CD4-positive, alpha-beta T cell treated with Interleukin-12 subunit alpha and Interleukin-12 subunit beta, for 1 hour (primary cell): ENCODE measurements at places on chromosomes 5 and 9.

DNA sequence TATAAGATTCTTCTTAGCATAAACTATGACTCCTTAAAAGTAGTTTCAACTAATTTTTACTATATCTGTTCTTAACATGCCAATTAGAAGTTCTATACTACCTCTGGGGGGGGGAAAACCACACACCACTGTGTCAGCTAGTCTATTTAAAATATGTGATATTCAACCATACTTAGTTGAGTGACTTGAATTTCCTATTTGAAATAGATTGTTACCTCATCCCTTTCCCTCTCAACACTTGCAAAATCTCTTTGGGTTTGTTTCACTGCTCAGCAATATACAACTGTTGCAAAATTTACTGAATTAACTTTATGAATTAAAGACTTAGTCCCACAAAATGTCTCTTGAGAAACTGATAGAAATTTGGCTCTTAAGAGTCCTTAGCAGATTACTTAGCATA lies 151.1 kb upstream of the POU5F2 start:
- DNase-seq, result no peak

GRCh38 chr5:72662305-72662704 lies 154.2 kb upstream of the TNPO1 start:
- DNase-seq, result no peak

DNA sequence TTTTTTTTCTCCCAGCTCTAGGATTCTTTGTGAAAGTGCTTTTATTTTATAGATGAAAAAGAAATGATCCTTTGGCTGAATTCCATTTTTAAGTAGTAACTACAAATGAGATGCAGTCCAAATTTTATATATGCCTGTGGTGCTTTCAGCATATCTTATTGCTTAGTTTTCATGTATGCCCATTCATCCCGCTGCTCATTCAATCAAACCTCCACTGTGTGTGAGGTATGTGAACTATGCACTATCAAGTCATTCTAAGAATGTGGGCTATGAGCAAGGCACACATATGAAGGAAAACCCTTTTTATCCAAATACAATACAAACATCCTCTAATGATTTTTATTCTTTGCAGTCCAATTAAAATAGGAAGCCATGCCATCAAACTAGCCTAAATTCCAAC lies 1069.1 kb upstream of the DMAC1 start:
- no peak for DNase-seq

- no peak for DNase-seq
These were observed 62.8 kb upstream of the IL33 start for GRCh38 chr9:6152788-6153187.

GRCh38 chr9:137452006-137452760 lies 7.0 kb downstream of the NSMF start:
- DNase-seq, result no peak

- DNase-seq, result no peak
These were observed 8.8 kb downstream of the ZNF608 start for GRCh38 chr5:124737651-124738050.

DNA sequence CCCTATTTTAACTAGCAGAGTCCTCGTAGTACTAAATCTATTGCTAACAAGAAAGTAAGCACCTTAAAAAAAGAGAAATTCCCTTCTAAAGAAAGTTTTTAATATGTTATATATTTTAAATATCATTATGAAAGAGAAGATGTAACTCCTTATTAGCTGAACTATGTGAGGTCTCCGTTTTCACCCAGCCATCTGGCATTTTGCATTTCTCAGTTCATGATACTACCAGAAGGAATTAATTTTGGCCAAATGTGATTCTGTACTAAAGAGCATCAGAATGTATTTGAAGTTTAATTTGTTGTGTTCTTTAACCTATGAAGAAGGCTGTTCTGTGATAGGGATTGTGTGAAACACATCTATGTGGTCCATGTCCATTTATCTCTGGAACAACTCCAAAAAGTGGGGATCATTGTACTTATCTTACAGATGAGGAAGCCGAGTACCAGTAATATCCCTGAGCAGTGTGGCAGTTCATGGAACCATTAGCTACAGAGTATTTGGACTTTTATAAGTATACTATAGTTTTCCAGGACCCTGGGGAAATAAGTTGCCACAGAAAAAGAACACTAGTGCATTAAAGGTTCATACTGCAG lies 29.8 kb downstream of the TNFAIP8 start:
- no peak for DNase-seq

DNA sequence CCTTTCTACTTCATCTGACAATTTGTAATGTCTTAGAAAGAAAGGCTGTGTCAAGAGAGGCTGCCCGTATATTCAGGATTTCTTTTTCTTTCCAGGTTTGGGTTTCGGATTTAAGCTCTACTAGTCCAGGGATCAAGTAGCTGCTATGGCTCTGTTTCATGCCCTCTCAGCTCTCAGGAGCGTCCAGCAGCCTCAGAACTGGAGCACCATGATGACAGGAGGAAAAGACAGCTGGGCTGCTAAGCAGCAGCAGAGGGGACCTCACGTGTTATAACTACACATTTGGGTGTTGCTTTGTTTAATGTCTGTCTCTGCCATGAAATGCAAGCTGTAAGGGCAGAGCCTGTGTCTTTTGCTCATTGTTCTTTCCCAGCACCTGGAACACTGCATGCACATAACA lies 28.5 kb downstream of the TBC1D2 start:
- DNase-seq, result no peak

DNA sequence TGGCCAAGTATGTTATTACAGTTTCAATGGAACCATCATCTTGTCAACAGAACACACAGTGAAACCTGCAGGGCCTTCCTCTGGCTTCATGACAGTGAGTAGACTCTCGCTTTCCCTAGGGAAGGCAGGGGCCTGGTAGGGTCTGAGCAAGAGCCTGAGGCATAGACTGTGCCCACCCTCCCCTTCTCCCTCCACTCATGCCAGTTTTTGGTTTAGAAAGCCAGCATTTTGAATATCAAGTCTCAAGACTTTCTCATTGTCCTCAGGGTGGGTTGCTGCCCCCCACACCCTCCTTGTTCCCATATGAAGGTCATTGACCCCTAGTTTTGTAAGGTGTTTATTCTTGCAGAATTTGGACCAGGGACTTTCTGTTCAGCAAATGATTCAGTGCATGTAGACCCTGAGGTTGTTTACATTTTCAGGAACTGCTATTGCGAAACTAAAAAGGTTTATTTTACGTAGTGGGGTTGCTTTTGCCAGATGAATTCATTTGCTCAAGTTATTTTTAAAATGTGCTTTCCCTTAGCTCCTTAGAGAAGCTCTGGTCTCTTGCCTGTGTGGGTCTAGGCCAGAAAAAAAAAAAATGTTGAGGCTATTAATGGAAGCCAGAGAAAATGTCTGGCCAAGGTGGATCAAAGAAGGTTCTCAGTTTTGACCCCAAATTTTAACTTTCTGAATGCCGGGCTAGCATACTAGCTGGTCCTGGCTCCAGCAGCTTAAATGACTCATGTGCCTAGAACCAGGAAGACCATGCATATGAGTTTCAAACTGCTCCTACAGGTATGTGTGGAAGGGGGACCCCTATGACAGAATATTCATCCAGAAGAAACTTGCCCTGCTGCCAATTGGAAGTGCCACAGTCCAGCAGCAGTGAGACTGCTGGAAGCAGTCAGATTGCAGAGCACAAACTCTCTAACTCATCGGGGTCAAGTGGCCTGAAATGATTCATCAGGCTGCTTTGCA lies 10.1 kb upstream of the MOB3B start:
- no peak for DNase-seq

- DNase-seq, result no peak
These were observed 36.3 kb upstream of the STX17 start for GRCh38 chr9:99870126-99870525.

- DNase-seq, result no peak
These were observed 452.6 kb downstream of the AGTPBP1 start for GRCh38 chr9:85289142-85289541.

DNA sequence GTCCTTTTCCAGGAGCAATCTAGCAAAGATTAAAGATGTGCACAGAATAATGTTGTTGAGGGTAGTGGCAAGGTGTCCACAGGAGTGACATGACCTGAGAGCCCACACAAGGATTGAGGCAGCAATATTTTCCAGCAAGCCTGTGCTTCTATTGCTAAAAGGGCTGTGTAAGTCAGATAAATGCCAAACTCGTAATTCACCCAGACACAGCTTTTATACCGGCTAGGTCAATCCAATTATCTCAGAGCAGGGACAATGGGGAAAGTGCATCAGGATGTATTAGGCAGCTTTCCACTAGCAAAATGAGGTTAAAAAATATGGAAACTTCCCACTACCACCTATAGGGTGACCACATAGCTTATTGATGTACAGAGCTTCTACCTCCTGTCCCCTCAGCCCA lies 34.8 kb upstream of the RAB3C start:
- no peak for DNase-seq

DNA sequence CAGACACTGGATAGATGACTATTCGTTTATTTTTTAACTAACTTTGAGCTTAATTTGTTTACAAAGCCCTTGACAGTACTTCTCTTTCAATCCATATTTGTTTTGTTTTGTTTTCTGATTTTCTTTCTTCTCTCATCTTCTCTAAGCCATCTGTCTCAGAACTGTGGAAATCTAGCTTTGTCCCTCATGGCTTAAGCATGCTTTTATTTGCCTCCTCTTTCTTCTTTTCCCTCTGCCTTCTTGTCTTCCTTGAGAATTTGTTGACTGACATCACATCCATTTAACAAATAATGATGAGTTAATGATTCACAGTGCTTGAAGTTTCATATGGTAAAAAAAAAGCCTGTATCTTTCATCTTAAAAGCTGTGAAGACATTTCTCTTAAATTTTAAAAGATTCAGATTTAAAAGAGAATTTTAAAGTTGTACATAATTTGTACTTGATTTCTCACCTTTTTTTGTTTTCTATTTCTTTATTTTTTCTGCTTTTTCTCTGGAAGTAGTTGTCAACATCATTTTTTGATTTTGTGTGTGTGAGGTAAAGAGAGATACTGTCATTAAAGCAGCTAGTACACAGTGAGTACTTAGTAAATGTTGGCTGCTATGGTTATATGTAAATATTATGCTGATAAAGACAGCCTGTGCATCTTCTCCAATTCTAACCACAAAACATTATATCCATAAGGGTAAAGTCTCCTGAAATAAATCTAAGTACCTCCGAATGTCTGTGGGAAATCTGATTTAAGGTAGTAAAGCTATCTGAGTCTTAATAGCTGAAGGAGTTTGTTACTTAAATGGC lies 13.9 kb upstream of the SGCD start:
- DNase-seq, result no peak

DNA sequence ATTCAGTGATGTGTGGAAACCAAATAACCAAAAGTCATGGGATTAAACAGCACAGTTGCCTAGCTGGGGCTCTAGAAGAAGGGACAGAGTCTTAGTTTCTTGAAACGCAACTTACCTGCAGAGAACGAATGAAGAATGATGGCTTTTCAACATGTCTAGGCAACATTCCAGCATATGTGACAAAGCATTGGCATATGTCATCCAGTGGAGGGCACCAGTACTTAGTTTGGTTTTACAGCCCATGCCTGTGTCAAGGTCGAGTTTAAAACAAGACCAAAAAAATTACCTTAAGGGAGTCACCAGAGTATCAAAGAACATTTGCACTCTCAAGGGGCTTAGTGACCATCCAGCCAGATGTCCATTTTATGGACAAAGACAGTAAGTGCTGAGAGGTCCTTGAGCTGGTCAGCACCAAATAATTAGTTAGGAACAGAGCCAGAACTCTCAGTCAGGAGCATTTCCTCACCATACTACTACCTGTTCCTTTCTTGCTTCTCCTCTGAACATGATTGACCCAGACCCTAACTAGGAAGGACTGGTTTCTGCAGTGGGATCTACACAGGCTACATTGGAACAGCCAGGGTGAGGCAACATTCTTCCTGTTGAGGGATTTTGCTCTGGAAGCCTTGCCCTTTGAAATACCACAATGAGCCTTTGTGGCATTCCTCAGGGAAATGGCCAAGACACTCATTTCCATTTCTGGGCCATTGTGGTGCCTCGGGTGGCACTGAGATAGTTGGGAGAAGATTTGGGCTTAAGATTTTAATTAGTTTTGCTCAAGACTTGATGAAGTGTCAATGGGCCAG lies 75.4 kb upstream of the ANKH start:
- peak; percentile 64 for DNase-seq

DNA sequence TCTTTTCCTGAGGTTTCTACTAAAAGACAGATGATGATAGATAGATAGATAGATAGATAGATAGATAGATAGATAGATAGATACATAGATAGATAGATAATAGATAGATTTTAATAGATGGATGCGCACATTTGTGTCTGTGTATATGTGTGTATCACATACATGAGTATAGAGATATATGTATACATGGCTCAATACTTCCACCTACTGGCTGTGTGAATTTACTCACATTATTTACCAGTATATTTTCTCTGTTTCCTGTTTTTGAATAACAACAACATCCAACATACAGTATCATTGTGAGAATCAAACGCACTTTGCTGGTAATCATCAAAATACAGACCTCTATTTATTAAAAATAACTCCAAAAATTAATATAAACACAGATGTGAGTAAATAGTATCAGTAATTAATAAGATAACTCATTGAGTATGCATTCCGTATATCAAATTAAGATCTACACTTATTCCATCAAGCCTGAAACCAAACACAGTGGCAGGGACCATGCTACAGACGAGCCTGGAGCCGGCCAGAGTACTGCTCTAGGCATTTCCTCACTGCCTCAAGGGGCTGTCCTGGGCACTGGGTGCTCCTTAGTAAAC lies 338.0 kb downstream of the SEMA5A start:
- DNase-seq, result peak; percentile 8

DNA sequence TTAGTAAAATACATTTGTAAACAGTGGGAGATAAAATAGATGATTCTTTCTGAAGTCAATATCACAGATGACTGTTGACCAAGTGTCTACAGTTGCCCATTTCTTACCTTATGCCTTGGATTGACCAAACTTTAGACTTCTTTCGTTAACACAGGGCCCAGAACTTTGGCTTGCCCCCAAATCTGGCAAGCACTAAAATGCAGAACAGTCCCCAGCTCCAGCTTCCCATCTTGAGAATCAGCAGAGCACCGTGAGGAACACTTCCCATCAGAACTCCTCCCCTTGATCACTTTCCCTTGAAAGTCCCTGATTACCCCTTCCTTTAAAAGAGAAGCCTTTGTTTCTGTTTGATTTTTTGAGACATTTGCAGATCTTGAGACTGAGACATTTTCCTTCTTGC lies 1039.9 kb downstream of the TLE1 start:
- no peak for DNase-seq

GRCh38 chr5:179217356-179217755 lies 127.9 kb downstream of the ADAMTS2 start:
- no peak for DNase-seq

DNA sequence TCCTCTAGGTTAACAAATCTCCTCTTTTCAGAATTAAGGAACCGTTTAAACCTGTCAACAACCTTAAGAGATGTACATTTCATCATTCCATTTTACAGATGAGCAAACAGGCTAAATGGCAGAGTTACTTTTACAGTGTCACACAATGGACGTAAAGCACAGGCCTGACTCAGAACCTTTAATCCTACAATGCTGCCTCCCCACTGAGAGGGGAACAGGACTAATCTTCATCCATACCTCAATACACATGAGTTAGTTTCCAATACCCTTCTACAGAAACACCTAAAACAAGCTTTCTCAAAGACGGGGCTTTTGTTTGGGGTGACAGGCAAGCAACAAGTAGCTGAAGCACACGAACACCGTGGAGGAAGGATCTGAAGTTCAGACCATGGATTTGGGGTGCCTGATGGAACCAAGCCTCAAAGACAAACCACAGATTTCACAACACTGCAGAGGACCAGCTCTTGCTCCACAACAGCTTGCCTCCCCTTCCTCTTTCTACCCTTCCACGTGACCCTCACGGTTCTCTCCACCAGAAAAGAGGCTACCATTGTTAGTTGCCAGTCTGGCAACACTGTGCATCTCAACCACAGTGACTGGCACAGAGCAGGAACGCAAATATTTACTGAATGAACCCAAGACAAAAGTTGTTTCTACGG lies 1.8 kb downstream of the RNF130 start:
- DNase-seq, result peak; percentile 19
